Activated CD4-positive, alpha-beta memory T cell treated with anti-CD3 and anti-CD28 coated beads for 36 hours (primary cell): ENCODE measurements at places on chromosomes 4 and X.

- DNase-seq = no peak
Observed at GRCh38 chrX:128818690-128819089, 704.6 kb downstream of the SMARCA1 start.

DNA sequence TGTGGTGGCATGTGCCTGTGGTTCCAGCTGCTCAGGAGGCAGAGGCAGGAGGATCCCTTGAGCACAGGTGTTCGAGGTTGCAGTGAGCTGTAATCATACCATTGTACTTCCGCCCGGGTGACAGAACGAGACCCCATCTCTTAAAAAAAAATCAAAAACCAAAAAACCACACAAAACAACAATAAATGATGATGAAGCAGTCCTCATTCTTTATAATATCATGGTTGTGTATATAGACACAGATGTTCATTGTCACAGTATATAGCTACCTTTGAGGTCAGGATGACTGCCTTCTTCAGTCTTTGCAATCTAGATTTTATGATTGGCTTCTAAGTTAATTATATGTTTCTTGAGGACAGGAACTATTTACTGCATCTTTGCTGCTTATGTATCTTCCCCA lies 37.0 kb downstream of the ZFX start:
- no peak for DNase-seq

DNA sequence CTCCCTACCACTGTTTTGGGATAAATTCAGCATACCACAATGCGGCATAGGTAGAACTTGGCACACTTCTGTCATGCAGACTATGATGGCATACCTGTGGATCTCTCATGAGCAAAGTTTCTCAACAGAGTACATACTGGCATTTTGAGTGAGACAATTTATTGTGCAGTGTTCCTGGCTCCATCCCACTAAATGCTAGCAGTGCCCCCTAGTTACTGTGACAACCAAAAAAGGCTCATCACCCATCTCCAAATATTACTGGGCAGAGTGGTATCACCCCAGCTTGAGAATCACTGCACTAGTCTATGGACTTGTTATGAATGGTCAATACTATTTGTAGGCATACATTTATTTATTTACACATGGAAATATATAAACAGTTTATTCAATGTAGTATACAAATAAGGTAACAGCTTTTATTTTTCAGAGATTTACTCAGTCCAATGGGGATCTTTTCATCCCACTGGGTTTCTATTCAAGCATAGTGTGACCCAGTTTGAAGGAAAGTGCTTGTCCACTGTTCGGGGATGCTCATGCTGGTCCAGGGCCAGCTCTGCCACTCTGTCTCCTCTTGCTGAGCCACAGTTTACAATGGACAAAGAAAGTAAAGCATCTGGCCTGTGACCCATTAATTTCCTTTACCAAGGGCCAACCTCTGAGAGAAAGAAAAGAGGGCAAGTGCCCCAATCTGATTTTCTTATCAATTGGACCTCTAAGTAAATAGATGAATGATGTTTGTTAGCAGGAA lies 81.0 kb upstream of the IL2 start:
- no peak for DNase-seq

- DNase-seq = no peak
Observed at GRCh38 chr4:47488706-47489105, 3.6 kb downstream of the ATP10D start.

GRCh38 chr4:108060686-108061321 lies 71.1 kb downstream of the HADH start:
- no peak for DNase-seq

- DNase-seq = no peak
Observed at GRCh38 chrX:10474510-10474909, 145.9 kb downstream of the MID1 start.

- no peak for DNase-seq
Observed at GRCh38 chrX:8907688-8908087, 106.5 kb upstream of the FAM9A start.

GRCh38 chrX:110153896-110154295 lies 151.0 kb downstream of the TMEM164 start:
- no peak for DNase-seq

DNA sequence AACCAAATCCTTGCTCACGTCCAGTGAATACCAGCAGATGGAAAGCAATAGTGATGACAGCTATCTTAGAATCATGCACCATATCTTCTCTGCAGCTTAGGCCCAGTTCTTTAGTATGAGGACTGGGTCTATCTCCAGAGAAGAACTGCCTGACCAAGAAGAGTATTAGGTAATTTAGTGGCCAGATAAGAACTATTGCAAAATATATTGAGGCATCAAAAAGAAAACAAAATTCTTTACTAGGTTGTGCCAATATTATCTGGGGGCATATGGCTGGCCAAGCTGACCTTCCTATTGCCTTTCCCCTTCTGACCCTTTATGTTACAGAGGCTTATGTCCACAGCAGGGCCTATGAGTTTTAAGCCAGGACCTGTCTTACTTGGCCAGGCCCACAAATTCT lies 91.2 kb downstream of the RLIM start:
- no peak for DNase-seq

- DNase-seq = no peak
Observed at GRCh38 chr4:79445371-79445781, 37.3 kb upstream of the GK2 start.

GRCh38 chr4:174714393-174715211 lies 114.4 kb downstream of the GLRA3 start:
- peak; percentile 23 for DNase-seq

DNA sequence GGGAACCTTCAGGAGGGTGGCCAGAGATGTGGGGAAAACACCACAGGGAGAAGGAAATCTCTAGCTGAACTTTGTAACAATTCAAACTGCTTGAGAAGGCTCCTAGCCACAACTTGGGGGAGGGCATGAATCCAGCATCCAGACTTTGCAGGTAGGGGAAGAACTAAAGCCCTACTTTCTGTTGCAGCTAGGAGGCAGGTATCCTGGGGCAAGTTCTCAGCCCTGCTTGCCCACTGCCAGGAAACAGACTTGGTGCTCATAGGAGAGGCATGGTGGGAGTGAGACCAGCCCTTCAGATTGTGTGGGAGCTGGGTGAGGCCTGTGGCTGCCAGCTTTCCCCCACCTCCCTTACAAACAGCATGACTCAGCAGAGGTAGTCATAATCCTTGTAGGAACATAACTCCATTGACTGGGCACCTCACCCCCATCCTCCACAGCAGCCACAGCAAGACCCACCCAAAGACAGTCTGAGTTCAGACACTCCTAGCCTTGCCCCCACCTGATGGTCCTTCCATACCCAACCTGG lies 209.5 kb upstream of the CPEB2 start:
- DNase-seq = peak; percentile 14

- DNase-seq = no peak
Observed at GRCh38 chr4:3491681-3492405, 28.7 kb downstream of the DOK7 start.

DNA sequence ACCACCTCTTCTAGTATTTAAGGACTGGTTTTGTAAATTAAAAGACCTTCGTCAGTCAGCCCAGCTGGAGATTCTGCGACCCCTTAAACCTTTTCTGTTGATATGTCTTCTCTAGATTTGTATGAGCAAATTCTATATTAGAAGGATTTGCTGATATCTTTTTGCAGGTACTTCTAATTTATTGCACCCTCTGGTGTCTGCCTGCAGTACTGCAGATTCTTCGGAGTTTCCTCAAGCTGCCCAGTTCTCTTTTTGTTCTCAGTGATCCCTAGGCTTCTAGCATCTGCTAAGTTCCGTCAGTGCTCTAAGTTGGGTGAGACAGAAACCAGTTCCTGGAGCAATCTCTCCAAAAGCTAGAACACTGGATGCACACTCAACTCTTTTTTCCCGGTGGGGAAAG lies 545.2 kb downstream of the C4orf33 start:
- DNase-seq = peak; percentile 33

GRCh38 chr4:33649471-33649870 lies 2594.8 kb downstream of the ARAP2 start:
- DNase-seq = no peak

DNA sequence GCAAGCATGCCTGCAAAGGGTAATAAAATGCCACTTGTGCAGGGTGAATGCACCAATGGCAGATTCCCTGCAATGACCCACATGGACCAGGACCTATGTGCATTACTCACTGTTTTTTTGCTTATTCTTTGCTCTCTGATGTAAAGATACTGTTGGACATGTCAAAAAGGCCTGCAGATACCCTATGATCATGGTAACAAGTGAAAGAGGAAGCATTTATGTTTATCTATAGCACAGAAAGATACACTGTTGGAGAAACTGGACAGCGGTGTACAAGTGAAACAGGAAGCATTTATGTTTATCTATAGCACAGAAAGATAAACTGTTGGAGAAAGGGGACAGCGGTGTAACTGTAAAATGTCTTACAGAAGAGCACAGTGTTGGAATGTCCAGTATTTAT lies 127.5 kb downstream of the PAPSS1 start:
- no peak for DNase-seq

- DNase-seq = no peak
Observed at GRCh38 chrX:107775000-107775733, 420 bp downstream of the TSC22D3 start.

GRCh38 chr4:16617011-16617410 lies 281.4 kb downstream of the LDB2 start:
- DNase-seq = no peak

- no peak for DNase-seq
Observed at GRCh38 chr4:73018595-73018994, 50.9 kb downstream of the COX18 start.

DNA sequence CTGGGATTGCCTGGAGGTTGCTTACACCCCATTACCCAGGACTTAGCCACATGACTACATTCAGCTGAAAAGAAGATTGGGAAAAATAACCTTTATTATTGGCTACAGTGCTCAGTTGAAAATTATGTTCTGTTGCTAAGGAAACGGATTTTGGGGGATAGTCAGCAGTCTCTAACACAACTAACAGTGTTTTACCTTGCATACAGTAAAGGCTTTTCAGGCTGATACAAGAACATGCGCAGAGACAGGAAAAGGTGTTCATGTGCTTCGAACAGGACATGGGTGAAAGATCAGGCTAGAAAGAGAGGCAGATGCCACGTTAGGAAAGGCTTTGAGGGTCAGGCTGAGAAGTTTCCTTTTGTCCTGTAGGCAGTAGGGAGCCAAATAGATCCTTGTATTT lies 14.8 kb upstream of the RHOH start:
- DNase-seq = no peak

DNA sequence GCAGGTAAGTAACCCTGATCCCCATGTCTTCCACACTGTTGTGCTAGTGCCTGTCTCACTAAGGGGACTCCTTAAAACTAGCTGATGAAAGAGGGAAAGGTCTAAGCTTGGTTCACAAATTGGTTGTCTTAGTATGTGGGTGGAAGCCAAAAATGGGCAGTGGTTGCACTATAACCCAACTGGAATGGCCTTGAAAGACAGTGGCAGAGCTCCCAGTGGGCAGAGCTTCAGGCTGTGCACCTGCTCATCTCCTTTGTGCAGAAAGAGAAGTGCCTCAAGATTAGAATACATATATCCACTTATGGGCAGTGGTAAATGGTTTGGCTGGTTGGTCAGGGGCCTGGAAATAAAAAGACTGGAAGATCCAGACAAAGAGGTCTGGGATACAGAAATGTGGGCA lies 7.2 kb downstream of the SYN1 start:
- no peak for DNase-seq

DNA sequence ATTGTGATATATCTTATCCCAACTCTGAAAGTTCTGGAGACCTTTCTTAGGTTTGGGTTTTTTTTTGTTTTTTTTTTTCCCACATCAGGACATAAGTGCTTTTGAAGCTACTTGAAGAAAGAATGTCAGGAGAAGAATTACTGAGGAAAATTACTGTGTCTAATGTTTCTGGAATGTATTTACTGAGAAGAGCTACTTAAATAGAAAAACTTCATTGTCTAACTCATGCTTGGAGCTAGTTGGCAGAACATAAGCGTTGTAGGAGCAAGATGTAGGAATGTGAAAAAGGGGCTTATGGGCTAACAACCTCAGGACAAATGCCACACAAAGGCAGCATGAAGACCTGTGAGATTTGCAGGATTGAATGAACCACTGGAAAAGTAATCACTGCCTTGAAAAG lies 166.6 kb upstream of the GLRA2 start:
- DNase-seq = no peak

DNA sequence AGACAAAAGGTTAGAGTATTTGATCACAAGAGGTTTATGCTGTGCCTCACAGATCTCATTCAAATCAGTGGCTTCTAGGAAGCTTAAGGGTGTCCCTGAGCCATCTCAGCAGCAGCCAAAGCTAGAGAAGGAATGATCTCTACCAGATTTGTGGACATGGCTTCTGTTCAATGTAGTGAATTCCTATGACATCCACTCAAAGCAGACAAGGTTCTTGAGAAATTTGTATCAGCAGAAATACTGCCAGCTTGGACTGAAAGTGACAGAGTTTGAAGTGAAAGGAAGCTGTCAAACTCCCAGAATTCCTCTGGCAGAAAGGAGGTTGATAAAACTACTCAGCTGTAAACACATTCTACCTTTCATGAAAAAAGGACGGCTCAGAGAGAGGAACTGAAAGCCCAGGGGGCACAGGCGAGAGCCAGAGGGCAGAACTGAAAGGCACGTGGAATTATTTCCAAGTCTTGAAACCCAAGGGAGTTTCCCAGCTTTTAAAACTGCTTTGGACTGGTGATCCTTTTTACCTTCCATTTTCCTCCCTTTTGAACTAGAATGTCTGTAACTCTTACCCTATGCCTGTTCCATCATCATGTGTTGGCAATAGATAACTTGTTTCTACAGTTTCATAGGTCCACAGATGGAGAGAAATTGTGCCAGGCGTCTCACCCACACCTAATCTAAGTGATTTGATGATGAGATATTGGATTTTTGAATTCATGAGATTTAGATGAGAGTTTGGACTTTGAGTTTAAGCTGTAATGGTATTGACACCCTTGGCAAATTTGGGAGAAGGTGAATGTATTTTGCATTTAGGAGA lies 14.5 kb upstream of the MED14 start:
- no peak for DNase-seq

DNA sequence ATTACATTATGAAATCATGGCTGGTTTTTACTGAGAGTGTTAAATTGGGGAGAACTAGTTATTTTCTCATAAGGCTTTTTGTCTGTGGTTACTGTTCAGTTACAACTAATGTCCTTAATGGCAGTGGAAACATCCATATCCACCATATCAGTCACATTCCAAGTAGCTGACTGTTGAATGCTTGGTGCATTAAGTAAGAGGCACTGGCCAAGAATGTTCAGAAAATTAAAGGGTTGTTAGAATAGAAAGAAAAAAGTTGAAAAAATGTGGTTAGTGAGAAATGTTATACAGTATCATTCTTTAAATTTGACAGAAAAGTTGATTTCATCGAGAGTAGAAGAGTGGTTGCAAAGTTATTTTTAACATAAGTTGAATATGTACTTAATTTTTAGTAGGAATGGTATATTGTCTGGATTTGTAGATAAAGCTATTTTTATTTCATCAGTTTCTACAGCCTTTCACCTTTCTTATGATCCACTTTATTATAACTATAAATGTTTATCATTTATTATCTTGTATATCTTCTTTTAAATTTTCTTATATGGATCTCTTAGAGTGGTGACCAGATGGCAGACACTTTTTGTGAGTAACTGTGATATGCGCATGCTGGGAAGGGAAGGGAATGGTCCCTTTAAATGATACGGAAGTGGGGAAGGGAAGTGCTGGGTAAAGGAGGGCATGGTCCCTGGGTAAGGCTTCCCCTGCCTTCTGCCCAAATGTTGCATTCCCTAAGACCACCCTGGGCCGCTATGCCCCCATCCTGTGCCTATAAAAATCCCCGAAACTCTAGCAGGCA lies 2407.1 kb downstream of the ARAP2 start:
- DNase-seq = no peak

- no peak for DNase-seq
Observed at GRCh38 chr4:3040452-3041191, 33.7 kb downstream of the HTT-AS start.

GRCh38 chr4:26856906-26857277 lies 3.7 kb upstream of the STIM2 start:
- no peak for DNase-seq
